ENCODE measurements at places on chromosomes 11 and 22.

- DNase-seq: no peak
Measured at GRCh38 chr11:1089738-1090599, 15.3 kb downstream of the MUC2 start.

DNA sequence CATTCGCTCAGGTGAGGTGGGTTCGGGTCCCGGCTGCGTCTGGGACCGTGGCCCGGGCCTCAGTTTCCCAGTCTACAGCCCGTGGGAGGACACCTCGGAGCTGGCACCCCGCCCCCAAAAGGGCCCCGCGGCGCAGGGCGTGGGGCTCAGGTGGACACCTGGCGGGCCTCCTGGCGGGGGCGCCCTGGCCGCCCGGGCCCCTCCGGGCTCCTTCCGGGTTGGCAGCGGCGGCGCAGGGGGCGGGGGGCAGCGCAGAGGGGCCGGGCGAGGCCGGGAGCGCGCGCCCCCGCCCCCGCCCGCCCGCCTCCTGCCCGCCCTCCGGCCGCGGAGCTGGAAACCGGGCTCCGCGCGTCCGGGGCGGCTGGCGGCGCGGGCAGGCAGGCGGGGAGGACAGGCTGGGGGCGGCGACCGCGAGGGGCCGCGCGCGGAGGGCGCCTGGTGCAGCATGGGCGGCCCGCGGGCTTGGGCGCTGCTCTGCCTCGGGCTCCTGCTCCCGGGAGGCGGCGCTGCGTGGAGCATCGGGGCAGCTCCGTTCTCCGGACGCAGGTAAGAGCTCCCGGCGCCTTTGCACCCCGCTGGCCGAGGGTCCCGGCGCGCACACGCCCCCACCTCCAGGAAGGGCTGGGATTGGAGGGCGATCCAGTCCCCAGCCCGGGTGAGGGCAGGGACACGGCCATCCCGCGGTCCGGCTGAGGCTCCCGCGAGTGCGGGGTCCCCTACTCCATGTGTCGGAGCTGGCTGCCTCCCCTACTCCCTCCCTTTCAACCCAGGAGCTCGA, at the start of gene EMID1:
EMID1 (plus strand) TSS at position 303 of the 778 bp plus-strand sequence; CDS start at position 446, 143 bp downstream.
- DNase-seq: no peak

DNA sequence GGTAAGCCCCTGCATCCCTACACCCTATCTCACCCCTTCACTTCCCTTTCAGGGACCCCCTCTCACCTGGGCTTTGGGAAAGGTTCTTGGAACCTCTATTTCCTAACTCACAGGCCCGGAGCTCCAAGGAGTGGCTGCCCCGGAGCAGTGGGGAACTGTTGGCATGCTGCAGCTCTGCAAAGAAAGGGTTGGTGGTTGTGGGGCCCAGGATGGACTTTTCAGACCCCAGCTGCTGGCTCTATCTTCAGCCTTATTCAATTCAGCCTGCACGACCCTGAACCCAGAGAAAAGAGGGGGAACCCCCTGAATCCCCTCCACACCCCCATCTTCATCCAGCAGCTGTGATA, 10.0 kb downstream of the ROBO4 start:
- DNase-seq: no peak

DNA sequence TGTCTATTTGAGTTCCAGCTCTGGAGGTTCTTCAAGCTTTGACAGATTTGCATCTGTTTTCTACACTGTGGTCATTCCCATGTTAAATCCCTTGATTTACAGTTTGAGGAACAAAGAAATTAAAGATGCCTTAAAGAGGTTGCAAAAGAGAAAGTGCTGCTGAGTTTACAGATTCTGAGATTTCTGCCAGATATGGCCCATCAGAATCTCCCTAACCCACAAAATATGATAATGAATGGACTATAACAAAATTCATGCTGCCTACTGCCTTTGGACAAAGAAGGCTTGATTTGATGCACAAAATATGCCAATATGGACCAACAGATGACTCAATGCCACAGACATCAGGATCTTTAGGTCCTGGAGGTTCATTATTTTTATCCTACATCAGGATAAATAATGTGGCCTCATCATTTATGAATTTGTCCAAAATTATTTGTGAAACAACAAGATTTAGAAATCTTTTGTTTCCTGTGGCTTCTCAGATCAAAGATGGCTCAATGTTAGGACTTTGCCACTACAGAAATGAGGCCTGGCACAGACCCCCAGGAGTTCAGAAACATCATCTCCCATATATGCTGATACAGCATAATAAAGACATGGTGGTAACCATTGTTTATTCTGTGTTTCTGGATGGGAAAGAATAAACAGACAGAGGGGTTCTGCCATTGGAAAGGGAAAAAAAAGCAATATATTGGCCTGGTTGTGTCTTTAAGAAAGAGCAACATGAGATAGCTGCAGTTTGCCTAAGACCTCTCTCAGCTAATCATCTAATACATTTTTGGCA, 6.7 kb downstream of the OR5AN1 start:
- no peak for DNase-seq

DNA sequence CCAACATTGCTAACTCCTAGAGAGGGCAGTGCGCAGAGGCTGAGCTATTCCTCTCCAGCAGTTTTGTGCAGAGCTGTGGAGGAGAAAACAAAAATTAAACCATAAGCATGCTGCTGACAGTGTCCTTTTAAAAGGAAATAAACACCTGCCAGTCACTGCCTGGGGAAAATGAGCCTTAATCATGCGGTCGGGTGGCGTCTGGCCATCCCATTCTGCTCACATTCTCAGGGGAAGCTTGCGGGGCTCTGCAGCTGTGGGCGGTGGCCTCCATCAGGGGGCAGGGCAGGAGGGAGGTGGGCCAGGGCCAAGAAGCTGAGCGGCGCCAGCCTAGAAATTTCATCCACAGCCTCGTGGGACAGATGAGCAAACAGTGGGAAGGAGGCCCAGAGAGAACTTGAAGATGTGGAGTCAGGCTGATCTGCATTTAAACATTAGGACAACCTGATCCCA, 71.0 kb upstream of the TP53I11 start:
- no peak for DNase-seq

- DNase-seq: no peak
Measured at GRCh38 chr22:19110064-19110458, 12.2 kb downstream of the DGCR2 start.

GRCh38 chr11:10561947-10562346, 6.5 kb downstream of the LYVE1 start:
- DNase-seq: no peak

DNA sequence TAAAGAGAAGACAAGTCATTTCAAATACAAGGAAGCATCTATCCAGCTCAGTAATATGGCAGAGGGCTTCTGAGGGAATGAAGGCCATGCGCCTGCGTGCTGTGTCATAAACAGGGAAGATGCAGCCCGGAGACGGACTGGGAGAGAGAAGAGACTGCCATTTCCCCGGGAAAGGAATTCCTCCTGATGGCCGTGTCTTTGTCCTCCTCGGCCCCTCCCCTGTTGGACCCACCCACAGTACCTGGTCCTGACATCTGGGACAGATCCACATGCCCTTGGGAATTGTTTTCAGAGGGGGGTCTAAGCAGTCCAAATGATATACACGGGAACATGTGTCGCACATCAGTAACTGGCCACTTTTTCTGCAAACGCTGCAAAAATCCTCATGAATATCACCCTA, 15.5 kb downstream of the LARGE2 start:
- DNase-seq: no peak

- DNase-seq: no peak
Measured at GRCh38 chr11:94563848-94564467, 3.2 kb upstream of the PIWIL4 start.

GRCh38 chr22:26669060-26669481, 11.7 kb downstream of the MIAT start:
- no peak for DNase-seq

DNA sequence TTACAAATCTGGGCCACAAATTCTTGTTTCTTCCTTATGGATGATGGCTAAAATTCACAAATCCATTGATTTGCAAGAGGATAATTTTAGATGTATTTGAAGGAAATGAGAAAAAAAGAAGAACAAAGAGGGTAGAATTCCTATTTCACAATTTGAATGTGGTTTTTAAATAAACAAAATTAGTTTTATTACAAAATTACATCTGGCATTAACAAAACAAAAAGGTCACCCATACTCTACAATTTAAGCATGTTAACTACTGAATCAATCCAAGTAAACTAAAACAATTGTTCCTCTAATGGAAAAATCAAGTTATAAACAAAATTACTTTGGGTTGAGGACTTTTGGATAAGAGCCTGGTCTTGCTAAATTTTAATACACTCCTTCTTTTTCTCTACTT, 242.0 kb downstream of the METTL15 start:
- DNase-seq: no peak

GRCh38 chr11:65400307-65401072, 14.1 kb downstream of the FRMD8 start:
- no peak for DNase-seq

- DNase-seq: no peak
Measured at GRCh38 chr22:32627091-32627490, 152.5 kb downstream of the FBXO7 start.

DNA sequence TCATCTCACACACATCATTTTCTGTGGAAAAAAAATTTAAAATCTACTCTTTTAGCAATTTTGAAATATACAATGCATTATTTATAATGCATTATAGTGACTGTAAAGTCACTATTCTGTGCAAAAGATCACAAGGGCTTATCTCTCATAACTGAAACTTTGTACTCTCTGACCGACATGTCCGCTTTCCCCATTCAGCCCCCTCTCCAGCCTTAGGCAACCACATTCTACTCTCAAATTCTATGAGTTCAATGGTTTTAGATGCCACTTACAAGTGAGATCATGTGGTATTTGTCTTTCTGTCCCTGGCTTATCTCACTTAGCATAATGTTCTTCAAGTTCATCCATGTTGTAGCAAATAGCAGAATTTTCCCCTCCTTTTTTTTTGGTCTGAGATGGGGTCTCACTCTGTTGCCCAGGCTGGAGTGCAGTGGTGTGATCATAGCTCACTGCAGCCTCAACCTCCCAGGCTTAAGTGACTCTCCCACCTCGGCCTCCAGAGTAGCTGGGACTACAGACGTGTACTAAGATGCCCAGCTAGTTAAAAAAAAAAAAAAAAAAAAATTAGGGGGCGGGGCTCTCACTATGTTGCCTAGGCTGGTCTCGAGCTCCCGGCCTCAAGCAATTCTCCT, 44.5 kb downstream of the SYN3 start:
- DNase-seq: no peak

DNA sequence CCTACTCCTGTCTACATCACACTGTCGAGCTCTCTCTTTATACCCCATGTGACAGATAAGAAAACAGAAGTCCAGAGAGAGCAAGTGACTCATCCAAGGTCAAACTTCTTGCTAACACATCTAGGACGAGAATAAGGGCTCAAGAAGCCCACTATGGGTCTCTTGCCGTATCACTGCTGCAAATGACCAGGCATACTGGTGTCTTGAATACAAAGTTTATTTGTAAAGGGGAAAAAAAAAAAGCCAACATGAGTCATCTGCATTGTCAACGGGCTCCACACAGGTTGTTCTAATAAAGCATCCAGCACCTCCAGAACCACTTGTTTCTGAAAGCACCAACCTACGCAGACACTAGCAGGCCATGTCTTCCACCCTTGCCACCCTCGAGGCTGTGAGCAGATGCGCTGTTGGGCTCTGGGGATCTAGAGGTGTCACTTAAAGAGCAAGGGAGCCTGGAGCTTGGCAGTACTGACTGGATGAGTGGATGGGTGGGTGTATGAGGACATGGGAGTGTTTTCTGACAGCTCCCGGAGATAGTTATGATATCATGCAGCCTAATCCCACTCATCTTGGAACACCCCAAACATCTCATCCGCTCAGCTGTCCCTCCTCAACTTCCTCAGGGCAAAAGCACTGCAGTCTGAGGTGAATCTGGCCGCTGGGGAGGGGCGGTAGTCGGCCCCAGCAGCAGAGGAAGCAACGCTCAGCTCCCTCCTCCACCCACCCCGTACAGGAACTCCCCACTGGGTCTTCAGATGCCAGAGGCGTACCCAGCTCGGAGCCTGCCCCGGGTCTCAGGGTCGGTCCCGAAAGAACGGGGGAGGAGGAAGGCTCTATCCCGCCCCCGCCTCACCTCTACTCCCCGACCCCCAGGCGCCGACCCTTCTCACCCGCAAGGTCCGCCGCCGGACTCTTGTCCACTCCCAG, 1.0 kb downstream of the SMCO4 start:
- no peak for DNase-seq

DNA sequence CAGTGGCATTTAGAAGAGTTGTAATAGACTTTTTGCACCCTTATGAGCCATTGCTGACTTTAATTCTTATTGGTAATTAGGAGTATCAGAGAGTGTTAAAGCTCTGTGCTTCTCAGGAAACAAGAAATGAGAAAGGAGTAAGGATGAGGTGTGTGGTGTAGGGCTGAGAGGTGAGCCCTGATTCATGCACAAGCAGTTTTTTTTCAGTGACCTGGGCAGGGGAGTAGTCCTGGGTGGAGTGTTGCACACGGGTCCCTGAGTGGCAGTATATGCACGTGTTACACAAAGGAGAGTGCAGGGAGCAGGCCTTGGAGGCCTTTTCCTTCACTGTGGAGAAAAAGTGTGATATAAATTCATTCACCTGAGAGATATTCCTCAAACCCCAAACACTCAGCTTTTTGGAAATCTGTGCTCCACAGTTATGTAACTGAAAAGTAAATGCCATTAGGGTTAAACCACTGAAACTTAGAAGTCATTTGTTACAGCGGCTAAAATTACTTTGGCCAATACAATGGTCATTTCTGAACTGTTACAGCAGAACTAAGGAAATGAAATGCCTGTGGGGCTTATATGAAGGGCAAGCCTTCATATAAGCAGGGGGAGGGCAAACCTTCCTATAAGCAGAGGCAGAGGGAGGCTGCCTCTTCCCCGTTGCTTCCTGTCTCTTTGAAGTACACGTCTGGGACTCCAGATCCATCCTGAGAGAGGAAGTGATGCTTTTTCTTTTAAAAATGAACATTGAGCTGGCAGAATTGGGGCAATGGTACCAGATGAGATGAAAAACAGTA, 62.6 kb upstream of the OLFML1 start:
- DNase-seq: no peak

- no peak for DNase-seq
Measured at GRCh38 chr11:66020618-66021357, 5.5 kb downstream of the CATSPER1 start.

- DNase-seq: peak; percentile 60
Measured at GRCh38 chr22:23183061-23183698, 2.9 kb downstream of the BCR start.

- no peak for DNase-seq
Measured at GRCh38 chr11:78902771-78903507, 328.3 kb upstream of the NARS2 start.

DNA sequence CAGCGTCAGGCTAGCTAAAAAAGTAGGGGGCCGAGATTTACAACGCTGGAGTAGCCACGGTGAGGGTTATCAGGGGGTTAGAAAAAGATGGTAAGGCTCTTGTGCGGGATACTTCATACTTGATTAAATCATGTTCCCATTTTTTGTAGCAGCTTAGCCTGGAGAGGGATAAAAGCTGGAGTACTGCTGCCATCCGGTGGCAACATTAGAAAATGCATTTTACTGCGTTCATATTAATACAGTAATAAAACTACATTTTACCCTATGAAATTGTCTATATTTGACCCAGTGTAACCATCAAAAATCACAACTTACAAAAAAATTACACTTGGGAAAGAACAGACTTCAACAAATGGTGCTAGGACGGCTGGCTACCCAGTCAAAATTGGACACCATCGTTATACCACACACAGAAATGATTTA, 17.3 kb downstream of the RPUSD4 start:
- DNase-seq: no peak
